Islet precursor cell (in vitro differentiated cells): ENCODE measurements at places on chromosomes 16 and 17.

DNA sequence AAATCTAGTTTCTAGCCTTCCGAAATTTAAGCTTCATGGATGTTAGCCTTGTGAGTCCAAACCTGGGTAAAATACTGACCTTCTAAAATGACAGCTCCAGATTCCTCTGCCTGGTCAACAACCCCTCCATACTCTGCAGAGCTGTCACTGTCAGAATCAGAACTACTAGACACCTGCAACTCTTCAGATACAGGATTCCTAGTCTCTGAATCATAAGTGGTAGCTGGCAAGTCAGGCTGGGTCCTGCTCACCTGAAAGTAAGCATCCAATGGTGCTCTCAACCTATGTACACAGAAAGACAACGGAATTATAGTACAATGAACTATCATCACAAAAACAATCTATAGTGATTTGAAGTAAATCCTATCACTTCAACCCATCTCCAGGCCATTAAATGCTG lies 14.8 kb downstream of the RFWD3 start:
- DNase-seq, result peak; percentile 62

DNA sequence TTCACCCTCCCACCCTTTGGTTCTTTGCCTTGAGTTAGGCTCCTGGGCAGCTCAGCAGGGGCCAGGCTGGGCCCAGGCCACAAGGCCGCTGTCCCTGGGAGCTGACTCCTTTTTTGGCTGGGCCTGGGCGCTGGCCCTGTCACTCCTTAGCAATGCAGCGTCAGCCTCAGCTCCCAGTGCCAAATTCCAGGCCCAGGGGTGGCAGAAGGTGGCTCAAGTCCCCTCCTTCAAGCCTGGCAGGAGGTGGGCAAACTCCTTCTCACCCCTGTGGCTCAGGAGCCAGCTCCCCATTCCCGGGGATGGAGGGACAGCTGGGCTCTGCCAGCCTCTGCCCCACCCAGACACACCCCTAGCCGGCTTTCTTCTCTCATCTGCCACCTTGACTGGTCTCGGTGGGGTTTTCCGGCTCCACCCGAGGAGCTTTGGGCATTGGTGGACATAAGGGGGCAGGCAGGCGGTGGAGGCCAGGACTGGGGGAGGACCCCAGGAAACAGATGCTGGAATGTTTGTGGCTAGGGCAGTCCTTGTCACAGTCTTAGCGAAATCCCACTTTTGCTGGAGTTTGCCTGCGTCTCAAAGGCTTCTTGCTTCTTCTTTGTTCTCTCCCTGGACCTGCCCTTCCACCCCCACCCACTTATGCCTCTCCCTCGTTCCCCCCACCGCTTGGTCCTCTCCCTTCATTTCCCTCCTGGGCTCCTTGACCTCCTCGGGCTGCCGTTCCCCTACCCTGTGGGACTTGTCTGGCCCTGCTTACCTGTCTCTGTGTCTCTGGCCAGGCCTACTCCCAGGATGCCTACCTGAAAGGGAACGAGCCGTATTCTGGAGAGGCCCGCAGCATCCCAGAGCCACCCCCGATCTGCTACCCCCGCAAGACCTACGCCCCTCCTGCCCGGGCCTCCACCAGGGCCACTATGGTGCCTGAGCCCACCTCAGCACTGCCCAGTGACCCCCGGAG lies 37.4 kb downstream of the ARHGAP23 start:
- no peak for DNase-seq

- DNase-seq, result peak; percentile 87
These were observed 112.4 kb downstream of the SPECC1 start for GRCh38 chr17:20121359-20122253.

DNA sequence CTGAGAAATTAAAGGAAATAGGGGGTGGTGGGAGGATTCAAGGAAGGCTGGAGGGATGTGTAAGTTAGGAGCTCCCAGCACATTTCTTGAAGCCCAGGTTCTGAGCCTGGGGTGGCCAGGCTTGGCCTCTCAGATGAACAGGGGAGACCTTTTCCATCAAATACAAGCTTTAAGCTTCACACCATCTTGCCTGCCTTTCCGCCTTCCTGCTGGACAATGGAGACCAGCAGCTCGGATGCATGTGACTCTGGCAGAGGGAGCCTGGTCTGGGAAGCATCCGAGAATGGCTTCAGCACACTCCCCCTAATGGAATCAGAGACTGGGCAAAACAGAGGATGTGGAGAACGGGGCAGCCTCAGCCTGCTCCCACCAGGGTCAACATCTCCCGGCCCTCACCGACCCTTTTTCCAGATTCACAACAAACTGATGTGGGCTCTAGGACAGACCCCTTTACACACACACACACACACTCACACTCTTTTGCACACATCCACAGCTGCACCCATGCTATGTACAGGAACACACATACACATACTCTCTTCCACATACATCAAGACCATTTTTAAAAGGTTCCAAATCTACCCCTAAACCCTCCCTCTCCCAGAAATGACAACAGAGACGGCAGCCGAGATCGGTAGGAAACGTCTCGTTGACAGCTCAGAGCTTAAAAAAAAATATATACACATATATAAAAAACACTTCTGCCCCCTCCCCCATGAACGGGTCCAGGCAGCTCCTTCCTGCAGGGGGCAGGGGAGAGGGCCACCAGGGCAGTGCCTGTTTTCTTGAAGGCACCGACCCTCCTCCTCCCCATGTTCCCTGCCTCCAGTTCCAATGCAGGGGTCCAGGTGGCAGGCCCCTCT lies 6.5 kb upstream of the ATXN7L3 start:
- DNase-seq, result no peak

GRCh38 chr17:7432296-7432695 lies 2.9 kb upstream of the TMEM102 start:
- no peak for DNase-seq

DNA sequence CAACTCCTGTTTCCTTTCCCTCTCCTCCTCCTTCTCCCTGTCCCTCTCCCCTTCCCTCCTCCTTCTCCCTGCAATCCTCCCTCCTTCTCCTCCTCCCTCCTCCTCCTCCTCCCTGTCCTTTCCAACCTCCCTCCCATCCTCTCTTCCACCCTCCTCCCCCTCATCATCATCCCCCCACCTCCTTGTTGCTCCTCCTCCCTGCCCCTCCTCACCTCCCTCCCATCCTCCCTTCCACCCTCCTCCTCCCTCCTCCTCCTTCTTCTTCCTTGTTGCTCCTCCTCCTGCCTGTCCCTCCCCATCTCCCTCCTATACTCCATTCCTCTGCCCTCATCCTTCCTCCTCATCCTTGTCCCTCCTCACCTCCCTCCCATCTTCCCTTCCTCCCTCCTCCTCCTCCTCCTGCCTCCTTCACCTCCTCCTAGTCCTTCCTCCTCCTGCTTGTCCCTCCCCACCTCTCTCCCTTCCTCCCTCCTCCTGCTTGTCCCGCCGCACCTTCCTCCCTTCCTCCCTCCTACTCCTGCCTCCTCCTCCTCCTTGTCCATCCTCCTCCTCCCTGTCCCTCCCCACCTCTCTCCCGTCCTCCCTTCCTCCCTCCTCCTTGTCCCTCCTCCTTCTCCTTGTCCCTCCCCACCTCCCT lies 222.5 kb downstream of the IRF8 start:
- no peak for DNase-seq

DNA sequence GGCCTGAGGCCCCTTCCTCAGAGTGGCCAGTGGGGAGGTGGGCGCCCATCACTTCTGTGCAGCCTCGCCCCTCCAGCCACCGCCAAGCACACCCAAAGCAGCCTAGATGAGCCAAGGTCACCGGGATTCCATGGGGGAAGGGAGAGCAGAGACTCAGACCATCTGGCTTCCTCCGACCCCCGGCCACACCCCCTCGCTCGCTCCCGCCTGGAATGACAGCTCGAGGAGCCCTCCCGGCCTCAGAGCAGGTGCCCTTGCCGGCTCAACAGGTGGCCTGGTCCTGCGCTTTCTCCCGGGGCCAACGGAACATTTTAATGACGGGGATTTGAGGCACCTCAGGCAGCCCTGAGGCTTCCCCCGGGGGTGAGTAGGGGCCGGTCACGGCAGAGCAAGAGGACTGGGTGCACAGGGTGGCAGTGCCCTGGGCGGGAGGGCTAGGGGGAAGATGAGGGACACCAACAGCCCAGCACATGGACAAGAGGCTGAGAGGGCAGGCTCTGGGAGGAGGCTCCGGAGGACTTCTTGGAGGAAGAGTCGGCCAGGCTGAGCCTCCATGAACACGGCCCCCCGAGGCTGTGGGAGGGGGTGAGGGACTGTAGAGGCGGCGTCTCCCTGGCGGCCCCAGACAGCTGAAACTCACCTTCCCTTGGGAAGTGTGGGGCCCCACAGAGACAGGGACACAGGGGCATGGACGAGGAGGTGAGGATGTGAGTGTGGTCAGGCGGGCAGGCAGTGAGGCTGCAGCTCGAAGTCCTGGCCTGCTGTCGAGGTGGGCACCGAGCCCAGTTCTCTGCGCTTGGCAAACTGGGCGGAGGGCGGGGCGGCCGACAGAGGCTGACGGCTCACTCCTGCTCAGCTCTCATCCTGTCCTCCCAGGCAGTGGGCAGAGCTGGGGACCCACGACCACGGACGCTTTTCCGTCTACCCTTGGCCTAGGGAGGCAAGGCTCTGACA lies 12.5 kb upstream of the C1QTNF8 start:
- DNase-seq, result no peak

DNA sequence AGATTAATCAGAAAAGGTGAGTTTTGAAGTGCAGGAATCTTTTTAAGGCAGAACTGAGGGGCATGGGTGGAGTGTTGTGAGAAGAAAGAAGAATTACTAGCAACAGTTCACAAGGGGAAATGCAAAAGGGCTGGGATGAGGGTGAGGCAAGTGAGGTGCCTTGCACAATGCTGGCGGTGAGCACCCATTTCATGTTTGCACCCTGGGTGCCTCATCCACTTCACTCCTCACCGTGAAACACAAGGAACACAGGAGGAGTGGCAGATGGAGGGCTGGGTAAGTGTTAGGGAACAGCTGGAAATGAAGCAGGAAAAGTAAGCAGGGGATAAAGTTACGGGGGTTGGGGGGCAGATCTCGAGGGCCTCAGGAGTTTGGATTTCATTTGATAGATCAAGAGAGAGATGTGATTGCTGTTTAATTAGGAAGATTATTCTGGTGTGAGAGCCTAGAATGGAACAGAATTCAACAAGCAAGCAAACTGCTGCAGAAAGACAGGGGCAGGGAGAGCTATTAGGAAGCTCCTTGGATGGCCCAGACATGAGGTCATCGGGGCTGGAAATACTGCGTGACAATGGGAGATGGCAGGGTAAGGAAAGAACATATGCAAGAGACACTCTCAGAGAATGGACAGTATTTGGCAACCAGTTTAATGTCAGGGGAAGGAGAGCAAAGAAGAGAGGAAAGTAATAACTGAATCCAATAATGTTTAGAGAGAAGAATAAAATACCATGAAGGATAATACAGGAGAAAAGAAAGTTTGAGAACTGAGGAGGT lies 8.3 kb upstream of the HEATR6 start:
- DNase-seq, result peak; percentile 92

GRCh38 chr16:60027351-60027750 lies 1293.2 kb upstream of the GOT2 start:
- no peak for DNase-seq

DNA sequence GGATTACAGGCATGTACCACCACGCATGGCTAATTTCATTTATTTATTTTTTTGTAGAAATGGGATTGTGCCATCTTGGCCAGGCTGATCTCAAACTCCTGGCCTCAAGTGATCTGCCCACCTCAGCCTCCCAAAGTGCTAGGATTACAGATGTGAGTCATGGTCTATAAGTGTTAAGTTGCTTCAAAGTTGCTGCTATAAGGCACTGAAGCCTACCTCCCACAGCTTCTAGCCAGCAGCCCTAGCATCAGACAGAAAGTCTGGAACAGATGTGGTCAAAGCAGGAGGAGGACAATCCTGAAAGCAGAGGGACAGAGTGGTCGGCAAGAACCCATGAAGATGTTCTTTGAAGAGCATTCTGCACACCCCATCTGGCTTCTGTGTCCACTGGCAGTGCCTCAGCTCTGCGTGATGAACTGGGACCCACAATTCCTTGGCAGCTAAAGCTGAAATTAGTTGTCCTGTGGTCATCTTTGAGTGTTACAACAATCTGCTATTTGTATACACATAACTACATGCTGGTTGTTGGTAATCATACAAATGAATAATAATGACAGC lies 11.2 kb downstream of the MAP3K14 start:
- DNase-seq, result no peak

DNA sequence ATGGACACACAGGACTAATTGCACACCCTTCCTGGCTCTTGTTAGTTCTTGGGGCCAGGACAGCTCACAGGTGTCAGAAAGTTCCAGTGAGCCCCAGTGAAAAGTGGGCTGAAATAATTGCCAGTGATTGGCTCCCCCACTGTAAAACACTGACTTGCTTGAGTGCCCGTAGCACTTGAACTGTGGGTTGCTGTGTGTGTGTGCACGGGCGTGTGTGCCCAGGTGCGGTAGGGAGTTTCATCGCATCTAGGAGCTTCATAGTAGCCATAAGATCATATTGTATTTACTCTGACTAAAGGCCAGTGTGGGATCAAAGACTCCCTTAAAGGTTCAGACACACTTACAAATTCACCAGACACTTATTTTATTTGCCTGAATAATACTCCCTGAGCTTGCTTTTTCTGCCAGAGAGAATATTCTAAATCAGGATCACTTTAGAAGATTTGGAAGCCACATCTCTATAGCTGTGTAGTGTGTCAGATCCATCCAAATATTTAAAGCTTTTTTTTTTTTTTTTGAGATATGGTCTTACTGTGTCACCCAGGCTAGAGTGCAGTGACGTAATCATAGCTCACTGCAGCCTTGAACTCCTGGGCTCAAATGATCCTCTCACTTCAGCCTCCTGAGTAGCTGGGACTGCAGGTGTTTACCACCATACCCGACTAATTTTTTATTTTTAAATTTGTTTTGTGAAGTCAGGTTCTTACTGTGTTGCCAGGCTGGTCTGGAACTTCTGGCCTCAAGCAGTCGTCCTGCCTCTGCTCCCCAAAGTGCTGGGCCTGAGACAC lies 11.4 kb downstream of the UNK start:
- DNase-seq, result no peak

GRCh38 chr16:24246911-24247607 lies 9.1 kb upstream of the CACNG3 start:
- DNase-seq, result no peak

GRCh38 chr16:5071341-5071680 lies 332 bp upstream of the ALG1 start:
- no peak for DNase-seq

DNA sequence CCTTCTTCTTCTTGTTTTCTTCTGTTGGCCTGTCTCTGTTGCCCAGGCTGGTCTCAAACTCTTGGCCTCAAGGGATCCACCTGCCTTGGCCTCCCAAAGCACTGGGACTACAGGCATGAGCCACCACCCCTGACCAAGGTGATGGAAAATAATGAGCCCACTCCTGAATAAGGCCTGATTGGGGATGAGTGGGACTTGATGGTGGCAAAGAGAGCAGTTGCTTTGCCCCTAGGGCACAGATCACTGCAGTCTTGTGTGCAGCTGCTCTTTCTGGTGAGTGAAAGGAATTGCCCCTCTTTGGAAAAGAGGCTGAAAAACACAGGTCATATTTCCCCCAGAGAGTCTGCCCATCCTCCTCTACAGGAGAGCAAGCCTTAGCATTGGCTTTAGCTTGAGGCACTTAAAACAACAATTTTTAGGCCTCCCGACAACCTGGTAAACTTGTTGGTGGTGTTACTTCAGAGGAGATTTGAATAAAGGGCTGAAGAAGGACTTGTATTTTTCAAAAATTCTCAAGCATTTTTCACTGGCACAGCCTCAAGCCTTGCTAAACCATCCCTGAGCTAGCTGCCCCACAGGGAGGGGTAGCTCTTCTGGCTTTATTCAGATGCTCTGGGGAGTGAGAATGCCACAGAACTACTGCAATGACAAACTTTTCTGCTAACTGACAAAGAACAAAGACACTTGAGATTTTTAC lies 6.1 kb upstream of the PDP2 start:
- DNase-seq, result peak; percentile 64
